Heart left ventricle (tissue), 16 donors: ENCODE measurements at places on chromosomes 6 and 20.

GRCh38 chr20:5402903-5403531 lies 86.3 kb upstream of the PROKR2 start:
- DNase-seq, result no peak

- DNase-seq, result no peak
Measured at GRCh38 chr6:21277601-21278374, 315.8 kb upstream of the SOX4 start.

DNA sequence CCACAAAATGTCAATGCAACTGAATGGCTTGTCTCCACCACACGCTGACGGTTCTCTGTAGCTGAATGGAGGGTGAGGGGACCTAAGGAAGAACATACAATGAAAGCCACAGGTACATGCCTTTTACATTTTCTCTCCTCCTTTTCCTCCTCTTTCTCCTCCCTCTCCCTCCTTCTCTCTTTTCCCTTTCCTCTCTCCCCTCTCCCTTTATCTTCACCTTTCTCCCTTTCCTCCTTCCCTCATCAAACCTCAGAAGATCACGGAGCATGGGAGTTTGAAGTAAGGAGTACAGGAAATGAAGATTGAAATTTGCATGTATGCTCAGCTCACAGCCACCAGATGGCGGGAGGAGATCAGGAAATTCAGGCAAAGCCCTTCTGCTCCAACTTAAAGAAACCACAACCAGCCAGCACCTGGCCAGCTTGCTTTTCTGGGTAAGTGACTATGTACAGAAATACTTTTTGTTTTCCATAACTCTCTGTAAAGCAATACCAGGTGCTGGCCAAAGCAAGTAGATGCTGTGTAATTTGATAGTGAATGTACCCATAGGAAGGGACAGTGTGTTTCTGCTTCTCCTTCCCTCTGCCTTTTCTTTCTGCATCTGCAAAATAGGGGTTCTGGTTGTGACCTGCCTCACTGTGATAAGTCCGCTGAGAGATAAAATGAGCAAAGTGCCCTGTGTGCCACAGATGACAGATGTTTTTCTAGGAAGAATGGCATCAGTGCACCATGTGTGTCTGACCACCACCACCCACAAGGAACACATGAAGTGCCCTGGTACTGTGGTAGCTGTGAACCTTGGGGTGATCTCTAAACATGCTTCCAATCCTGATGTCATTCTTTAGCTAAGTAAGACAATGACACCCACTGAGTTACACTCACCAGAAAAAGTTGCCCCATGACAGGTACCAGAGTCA lies 18.6 kb upstream of the FOXO3 start:
- DNase-seq, result peak; percentile 76

DNA sequence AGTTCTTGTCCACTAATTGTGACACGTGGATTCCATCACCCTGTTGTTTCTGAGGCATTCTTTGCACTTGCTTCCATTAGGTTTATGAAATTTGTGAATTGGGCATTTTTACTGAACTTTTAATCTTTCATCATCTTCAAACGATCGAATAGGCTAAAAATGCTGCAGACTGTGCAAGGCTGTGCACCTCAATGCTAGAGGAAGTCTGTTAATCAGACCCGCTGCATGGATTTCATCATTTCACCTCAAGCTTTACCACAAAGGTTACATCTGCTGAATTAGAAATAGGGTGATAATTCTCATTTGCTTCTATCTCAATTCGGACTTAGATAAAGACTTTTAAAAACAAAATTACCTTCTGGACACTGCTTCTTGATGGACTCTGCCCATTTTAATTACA lies 27.8 kb upstream of the F13A1 start:
- no peak for DNase-seq

DNA sequence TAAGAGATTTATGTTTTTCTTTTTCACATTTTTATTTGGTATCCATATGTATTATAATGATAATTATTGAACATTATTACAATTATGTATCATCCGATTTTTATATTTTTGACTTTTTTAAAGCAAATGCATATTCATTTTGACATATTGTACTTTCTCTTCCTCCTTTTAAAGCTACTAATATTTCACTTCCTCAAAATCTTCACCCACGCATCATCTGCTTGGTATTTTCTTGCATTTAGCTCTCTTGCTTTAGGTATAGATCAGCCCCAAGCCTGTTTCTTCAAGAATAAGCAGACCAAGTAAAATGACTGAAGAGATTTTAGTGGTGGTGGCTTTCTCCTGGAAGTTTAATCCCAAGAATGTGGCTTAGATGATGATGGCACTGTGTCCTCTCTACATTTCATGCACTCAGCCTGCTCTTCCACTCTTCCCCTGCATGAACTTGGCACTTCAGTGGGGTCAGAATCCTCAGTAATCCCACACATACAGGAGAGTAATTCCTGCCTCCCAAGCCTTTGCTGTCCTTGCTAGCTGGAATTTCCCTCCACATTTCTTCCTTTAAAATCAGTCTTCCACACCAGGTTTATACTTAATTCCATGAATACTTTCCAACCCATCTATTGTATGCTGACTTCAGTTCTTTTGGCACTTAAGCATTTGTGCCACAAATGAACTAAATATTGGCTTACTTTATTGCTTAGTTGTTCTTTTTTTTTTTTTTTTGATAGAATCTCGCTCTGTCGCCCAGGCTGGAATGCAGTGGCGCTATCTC lies 8.2 kb downstream of the NCOA7 start:
- no peak for DNase-seq

DNA sequence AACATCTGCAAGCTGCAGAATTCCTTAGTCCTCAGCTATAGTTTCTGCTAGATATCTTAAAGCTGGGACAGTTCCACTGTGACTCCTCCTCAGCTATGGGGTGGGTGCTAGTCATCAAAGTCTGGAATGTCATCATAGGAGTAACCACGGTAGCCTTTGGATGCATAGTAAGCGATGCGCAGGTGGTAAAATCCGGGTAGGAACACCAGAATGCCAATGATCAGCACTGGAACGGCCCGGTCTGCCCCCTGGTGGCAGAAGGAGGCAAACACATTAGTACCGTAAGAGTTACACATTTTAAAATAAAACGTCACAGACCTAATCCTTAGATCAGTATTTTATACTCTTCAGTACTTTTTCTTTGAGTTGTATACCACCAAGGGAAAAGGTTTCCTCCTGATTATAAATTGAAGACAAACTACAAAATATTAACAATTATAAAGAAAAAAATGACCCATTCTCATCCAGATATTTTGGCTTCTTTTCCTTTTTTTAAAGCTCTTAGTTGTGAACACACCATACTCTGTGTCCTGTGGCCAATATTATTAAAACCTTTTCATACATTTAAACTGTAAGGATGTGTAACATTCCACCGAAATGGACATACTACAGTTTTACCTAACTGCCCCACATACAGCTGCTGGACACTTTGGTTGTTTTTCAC lies 18.9 kb downstream of the PCNA start:
- DNase-seq, result peak; percentile 83

GRCh38 chr6:122789182-122790027 lies at the start of gene SMPDL3A:
TSS of gene SMPDL3A (plus strand) at chr6:122789258. CDS start at chr6:122789347, 89 bp downstream.
- peak; percentile 70 for DNase-seq

- DNase-seq, result no peak
Measured at GRCh38 chr6:33082702-33083101, 6.9 kb downstream of the HLA-DPB1 start.

DNA sequence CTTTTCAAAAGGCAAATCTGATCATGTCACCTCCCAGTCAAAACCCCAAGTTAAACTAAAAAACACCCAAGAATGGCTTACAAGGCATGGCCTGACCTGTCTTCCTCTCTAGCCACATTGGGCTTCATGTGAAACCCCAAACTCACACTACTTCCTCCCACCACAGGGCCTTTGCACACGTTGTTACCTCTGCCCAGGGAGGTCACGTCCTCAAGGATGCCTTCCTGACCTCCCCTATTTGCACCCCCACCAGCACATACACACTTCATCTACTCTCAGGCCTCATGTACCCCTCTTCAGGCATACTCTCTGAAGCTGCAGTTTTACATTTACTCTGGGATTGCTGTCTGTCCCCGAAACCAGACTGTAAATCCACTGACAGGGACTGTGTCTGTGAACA lies 6.1 kb downstream of the EZR start:
- no peak for DNase-seq

GRCh38 chr6:15399641-15400470 lies 154.0 kb downstream of the JARID2 start:
- DNase-seq, result peak; percentile 86

DNA sequence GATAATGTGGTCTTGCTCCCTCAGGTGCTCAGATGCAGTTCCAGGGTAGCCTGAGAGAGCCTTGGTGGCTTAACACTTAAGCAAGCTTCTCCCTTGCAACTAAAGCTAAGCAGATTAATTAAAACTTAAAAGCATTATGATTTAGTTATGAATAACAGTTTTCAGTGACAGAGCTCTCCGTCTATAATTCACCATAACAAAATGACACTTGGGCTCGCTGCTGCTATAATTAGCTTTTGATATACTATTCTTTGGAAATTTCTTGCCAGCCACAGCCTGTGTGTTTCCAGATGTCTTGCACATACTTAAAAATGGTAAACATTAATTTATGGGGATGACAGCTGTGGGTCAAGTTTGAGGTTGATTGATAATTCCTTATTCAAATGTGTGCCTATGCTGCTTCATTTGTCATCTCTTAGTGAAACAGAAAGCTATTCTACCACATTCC lies 380.5 kb downstream of the TFAP2B start:
- DNase-seq, result no peak

DNA sequence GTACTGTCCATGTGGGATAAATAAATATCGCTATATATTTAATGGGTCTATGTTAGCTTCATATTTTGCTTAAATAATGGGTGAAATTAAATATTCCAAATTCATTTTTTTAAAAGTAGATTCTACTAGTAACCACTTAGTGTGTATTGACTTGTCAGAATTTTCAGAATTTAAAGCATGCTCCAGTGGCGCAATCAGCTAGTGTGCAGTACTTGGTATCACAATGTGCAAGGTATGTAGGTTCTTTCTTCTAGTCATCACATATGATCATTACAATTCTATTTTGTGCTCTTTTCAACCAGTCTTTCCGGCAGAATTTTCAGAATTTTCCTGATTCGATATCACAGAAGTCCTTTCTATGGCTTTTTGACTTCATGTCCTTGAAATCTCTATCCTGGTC lies 32.6 kb downstream of the PDE7B start:
- no peak for DNase-seq

- no peak for DNase-seq
Measured at GRCh38 chr6:104599821-104600638, 259.7 kb downstream of the HACE1 start.

- DNase-seq, result peak; percentile 53
Measured at GRCh38 chr20:63342561-63343459, 18.3 kb downstream of the CHRNA4 start.

GRCh38 chr6:3277251-3277650 lies 18.5 kb downstream of the PSMG4 start:
- no peak for DNase-seq

- peak; percentile 13 for DNase-seq
Measured at GRCh38 chr6:157596461-157596860, 215.5 kb downstream of the ZDHHC14 start.

- peak; percentile 83 for DNase-seq
Measured at GRCh38 chr6:35034411-35035191, 106.5 kb downstream of the TCP11 start.

DNA sequence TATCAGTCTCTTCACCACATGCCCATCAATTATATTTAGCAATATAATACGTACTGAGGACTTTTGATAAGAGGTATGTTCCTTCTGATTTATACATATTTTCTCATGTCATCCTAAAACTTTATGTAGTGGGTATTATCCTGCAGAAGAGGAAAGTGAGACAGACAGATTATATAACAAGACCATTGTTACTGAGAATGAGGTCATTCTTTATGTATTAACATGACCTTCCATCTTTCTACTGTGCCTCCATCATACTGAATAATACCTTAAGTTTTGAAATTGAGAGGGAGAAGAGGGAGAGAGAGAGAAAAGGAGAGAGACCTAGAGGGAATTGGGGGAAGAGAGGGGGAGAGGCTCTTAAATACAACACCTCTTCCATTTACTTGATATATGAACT lies 90.9 kb upstream of the CARMIL1 start:
- no peak for DNase-seq

DNA sequence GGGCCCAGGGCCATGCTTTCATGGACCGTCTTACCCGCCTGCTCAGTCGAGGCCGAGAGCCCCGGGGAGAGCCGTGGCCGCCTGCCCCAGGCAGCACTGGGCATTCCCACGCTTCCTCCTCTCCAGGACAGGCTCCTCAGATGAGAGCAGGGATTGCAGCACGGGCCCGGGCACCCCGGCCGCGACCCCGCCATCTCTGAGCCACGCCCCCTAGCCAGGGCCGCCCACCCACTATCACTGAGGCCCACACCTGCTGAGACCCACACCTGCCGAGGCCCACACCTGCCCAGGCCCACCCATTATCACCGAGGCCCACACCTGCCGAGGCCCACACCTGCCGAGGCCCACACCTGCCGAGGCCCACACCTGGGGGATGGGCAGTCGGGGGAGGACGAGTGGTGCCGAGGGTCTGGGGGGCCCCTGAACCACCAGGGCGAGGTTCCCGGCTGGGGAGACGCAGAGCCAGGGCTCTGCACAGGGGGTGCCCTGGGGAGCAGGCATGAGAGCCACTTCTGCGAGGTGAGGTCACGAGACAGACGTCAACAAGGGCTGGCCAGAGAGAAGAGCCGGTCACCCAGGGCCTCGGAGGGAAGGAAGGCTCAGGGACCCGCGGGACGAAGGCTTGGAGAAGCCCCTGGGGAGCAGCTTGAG lies 235.6 kb downstream of the ERMARD start:
- no peak for DNase-seq

DNA sequence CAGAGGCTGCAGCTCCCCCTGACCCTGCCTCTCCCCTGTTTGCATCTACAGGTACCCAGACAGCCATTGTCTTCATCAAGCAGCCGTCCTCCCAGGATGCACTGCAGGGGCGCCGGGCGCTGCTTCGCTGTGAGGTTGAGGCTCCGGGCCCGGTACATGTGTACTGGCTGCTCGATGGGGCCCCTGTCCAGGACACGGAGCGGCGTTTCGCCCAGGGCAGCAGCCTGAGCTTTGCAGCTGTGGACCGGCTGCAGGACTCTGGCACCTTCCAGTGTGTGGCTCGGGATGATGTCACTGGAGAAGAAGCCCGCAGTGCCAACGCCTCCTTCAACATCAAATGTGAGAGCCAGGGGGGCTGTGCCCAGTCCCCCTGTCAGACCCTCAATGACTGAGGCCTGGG lies 42.1 kb upstream of the SRF start:
- no peak for DNase-seq

GRCh38 chr6:80437221-80437620 lies 330.8 kb downstream of the BCKDHB start:
- DNase-seq, result no peak
